ENCODE measurements at places on chromosomes 11 and 22. TPM values are rescaled to one million over a fixed set of nuclear protein-coding genes. Genes with fewer than 3 reads are reported as not detected.

- no peak overlapping the region for H3K4me3 ChIP-seq
- H3K36me3 ChIP-seq, result no peaks in the 10 kb centered on the region
- H3K27me3 ChIP-seq, result peaks cover 2% of the 10 kb centered on the region
- H3K4me1 ChIP-seq, result no peaks in the 10 kb centered on the region
Measured at GRCh38 chr22:49039625-49040024, 788.0 kb downstream of the BRD1 start.

- H3K36me3 ChIP-seq, result no peaks in the 10 kb centered on the region
- no peak overlapping the region for H3K4me3 ChIP-seq
- no peaks in the 10 kb centered on the region for H3K4me1 ChIP-seq
- DNase-seq, result no peak
Measured at GRCh38 chr11:82794490-82794889, 60.8 kb upstream of the FAM181B start.

- H3K4me3 ChIP-seq, result no peak overlapping the region
- no peaks in the 10 kb centered on the region for H3K4me1 ChIP-seq
- H3K27ac ChIP-seq, result no peak overlapping the region
Measured at GRCh38 chr11:33533386-33534052, 167.1 kb downstream of the C11orf91 start.

GRCh38 chr11:67337257-67337656 lies 16.1 kb downstream of the POLD4 start:
- H3K36me3 ChIP-seq, result no peaks in the 10 kb centered on the region
- DNase-seq, result no peak
- no peak overlapping the region for H3K27ac ChIP-seq

DNA sequence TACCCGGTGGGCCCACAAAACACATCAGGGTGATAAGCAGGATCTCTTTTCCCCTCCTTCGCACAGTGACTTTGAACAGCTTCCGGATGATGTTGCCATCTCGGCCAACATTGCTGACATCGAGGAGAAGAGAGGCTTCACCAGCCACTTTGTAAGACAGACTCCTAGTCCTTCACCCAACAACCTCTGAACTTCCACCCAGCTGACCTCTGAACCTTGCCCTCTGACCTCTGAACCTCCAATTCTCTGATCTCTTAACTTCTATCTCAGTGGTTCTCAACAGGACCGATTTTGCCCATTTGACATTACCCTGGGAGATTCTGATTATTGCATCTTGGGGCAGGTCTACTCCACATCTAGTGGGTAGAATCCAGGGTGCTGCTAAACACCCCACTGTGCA lies 3.2 kb downstream of the NCF4 start:
- H3K4me1 ChIP-seq, result peaks cover 68% of the 10 kb centered on the region
- no peaks in the 10 kb centered on the region for H3K27me3 ChIP-seq
- H3K36me3 ChIP-seq, result peaks cover 24% of the 10 kb centered on the region
- DNase-seq, result no peak
- no peak overlapping the region for H3K4me3 ChIP-seq

DNA sequence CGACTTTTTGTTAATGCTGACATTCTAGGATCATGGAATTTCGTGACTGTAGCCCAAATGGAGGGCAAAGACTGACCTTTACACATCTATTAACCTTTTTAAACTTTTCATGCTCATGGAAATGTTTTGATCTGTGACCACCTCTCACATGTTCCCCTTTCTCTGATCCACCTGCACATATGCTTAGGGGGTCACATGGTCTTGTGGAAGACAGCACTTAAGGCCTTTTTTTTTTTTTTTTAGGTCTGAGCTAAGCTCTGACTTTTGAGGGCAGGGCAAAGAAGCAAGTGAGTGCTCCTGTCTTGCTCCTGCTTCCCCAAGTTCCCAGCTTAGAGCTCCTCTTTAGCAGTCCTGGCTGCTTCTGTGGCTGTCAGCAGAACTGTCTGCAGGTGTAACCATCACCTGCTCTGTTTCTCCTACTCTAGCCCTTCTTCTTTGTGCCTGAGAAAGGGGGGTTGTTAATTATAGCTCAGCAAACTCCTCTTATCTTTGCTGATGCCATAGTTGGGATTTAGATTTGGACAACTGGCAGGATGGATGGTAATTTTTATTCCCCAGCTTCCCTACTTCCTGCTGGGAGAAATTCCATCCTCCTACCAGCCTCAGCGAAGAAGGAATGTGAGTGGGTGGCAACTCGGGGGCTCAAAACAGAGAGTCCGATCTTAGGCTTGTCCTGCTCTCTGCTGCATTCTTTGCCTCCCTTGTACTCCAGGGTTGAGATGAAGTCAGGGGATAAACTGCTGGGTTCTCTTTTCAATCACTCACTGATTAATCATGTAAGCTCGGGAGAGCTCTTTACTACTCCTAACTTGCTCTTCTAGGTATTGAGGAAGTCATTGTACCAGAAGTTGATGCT lies 64.4 kb downstream of the GRAMD1B start:
- no peaks in the 10 kb centered on the region for H3K27me3 ChIP-seq
- peaks cover 39% of the 10 kb centered on the region for H3K4me1 ChIP-seq
- no peak for DNase-seq
- no peak overlapping the region for H3K4me3 ChIP-seq
- peak overlapping the region; percentile 20 for H3K27ac ChIP-seq

- no peak for DNase-seq
- H3K27ac ChIP-seq, result no peak overlapping the region
- peaks cover 46% of the 10 kb centered on the region for H3K4me1 ChIP-seq
- no peaks in the 10 kb centered on the region for H3K36me3 ChIP-seq
- no peak overlapping the region for H3K4me3 ChIP-seq
Measured at GRCh38 chr11:114319716-114320328, 23.6 kb downstream of the NNMT start.

DNA sequence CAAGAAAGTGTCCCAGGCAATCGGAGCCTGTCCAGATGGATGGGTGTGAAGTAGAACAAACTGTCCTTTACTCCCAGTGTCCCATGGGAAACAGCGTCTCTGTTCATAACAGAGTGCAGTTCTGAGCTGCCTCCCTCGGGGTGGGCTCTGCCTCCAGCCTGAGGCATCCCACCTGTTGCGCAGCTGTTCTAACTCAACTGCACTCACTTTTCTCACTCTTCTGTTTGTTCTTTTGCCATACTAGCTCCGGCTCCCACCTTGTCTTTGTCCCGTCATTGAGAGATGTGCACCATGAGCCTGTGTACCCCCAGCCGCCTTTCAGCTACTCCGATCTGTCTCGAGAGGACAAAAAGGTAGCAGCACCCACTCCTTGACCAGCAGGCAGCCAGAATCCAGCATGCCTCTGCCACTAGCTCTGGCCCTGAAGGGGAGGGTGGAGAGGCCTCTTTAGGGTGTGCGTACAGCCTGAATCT lies 20.7 kb upstream of the CDC42EP2 start:
- no peak overlapping the region for H3K4me3 ChIP-seq
- H3K27ac ChIP-seq, result no peak overlapping the region
- peaks cover 52% of the 10 kb centered on the region for H3K36me3 ChIP-seq
- no peak for DNase-seq

DNA sequence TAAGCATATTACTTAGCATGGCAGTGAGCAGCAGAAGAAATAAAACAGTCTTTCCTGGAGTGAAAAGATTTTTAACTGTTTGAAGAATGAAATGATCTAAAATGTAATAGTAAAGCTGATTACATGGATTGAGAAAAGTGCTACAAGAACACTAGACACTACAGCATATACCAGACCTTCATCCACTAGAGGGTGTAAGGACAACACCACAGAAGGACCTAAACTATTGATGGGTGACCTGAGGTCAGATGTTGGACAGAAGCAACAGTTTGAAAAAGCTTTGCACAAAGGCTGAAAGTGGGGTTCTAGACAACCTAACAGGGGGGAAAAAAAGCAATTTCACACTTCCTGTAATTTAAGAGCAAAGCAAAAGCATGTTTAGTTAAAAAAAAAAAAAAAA lies 97.7 kb downstream of the RBFOX2 start:
- H3K27ac ChIP-seq, result no peak overlapping the region
- H3K4me3 ChIP-seq, result no peak overlapping the region
- no peak for DNase-seq
- H3K36me3 ChIP-seq, result no peaks in the 10 kb centered on the region
- no peaks in the 10 kb centered on the region for H3K4me1 ChIP-seq

TSPAN32 gene
- total RNA-seq, result 2.1 TPM

DNA sequence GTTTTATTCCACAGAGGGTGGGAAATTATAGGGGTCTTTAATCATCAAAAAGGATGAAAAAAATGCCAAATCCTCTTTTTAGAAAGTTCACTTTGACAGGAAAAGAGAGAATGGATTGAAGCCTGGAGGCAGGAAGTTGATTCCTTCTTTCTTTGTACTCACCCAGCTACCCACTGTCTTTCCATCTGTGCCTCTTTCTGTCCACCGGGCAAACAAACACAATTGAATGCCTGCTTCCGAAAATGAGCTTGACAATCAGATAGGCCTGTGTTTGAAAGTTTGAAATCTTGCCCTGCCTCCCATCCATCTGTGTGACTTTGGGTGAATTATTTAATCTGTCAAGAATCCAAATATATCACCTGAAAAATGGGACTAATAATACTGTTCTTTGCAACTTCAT lies 81.1 kb downstream of the SCN3B start:
- H3K4me3 ChIP-seq, result no peak overlapping the region
- no peak overlapping the region for H3K27ac ChIP-seq
- H3K4me1 ChIP-seq, result peaks cover 40% of the 10 kb centered on the region
- no peak for DNase-seq
- H3K36me3 ChIP-seq, result peaks cover 12% of the 10 kb centered on the region
- no peaks in the 10 kb centered on the region for H3K27me3 ChIP-seq

DNA sequence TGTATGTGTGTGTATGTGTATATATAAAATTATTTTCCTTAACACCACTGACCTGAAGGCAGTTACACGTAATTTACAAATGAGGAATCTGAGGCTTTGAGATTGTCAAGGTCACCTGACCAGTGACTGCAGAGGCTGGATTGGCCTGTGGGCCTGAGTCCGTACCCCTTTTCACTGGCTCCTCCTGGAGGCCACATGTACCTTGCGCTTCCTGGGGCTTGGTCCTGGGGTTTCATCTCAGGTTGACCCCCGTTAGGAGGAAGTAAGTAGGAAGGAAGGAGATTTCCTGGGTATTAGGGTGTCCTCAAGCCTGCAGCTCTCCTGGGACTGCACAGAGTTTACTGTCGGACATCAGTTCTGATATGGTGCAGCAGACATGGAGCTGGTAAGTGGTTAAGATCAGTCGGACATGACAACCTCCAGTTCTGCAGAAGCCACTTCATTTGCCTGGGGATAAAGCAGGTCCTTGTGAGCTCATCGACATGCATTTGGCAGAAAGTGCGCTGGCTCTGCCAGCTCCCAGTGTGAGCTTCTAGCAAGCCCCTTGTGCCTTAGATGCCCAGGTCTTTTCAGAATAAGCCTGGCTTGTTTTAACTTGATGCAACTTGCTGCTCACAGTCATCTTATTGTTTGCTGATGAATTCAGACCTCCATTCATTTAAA lies 36.6 kb downstream of the ST3GAL4 start:
- no peak overlapping the region for H3K27ac ChIP-seq
- H3K4me1 ChIP-seq, result peaks cover under 1% of the 10 kb centered on the region
- no peak overlapping the region for H3K4me3 ChIP-seq

GRCh38 chr22:22942511-22943329 lies 55.1 kb downstream of the IGLL5 start:
- peaks cover 6% of the 10 kb centered on the region for H3K4me1 ChIP-seq
- no peaks in the 10 kb centered on the region for H3K36me3 ChIP-seq
- peak; percentile 44 for DNase-seq

GRCh38 chr11:87215236-87215635 lies 177.5 kb downstream of the TMEM135 start:
- H3K4me1 ChIP-seq, result peaks cover 10% of the 10 kb centered on the region
- H3K27ac ChIP-seq, result no peak overlapping the region
- H3K27me3 ChIP-seq, result no peaks in the 10 kb centered on the region
- H3K36me3 ChIP-seq, result no peaks in the 10 kb centered on the region
- no peak overlapping the region for H3K4me3 ChIP-seq
- no peak for DNase-seq

GRCh38 chr11:72091292-72091691 lies 10.6 kb downstream of the LRRC51 start:
- H3K27me3 ChIP-seq, result no peaks in the 10 kb centered on the region
- no peak overlapping the region for H3K4me3 ChIP-seq
- H3K36me3 ChIP-seq, result peaks cover 14% of the 10 kb centered on the region

- peaks cover 13% of the 10 kb centered on the region for H3K27me3 ChIP-seq
- no peak for DNase-seq
- H3K27ac ChIP-seq, result no peak overlapping the region
- no peak overlapping the region for H3K4me3 ChIP-seq
- H3K36me3 ChIP-seq, result no peaks in the 10 kb centered on the region
Measured at GRCh38 chr11:11171285-11171684, 181.8 kb downstream of the CSNK2A3 start.

WNT7B gene
- not detected for total RNA-seq

DNA sequence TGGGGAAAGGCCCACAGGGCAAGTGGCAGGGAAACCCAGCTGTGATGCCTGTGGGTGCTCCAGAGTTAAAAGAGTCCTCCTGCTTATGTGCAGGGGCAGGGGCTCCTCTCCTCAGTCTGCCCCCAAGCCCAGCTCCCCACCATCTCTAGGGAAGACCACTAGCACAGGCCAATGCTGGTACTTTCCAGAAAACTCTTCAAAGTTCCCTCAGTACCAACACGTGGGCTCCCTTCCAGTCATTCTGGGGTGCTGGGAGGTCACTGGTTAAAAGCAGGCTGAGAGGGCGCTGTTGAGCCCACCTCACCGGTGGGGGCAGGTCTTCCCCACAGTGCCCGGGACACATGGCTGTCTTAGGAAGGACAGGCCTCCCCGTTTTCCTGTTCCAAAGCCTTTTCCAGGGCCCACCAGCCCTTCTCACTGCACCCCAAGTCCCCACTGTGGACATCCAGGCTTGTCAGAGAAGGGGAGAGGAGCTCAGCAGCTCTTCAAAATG lies 154.6 kb downstream of the TRIM29 start:
- no peaks in the 10 kb centered on the region for H3K4me1 ChIP-seq
- H3K27ac ChIP-seq, result no peak overlapping the region
- DNase-seq, result no peak
- no peak overlapping the region for H3K4me3 ChIP-seq

DNA sequence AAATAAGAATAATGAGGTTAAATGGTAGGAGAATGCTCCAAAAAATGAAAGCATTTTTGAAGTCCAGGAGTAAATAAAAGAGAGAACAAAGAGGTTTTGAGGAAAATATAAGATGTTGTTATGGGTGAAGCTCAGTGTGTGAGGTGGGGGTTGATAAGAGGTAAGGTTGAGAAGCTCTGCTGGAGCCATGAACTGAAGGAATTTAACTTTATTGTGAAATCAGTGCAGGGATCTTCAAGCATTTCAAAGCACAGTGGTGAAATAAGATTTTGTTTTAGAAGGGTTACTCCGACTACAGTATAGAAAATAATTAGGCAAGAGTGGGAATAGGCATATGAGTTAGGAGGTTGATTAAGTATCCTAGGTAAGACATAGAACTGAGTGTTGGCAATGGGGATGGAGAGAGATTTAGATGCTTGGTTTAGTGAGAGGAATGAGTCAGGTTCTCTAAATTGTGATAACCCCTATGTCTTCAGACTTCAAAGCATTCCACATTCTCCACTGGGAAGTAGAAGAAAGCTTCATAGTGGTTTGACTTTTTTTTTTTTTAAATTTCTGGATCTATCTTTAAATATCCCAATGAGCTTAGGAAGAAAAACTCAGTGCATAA lies 403.2 kb downstream of the AASDHPPT start:
- H3K4me3 ChIP-seq, result no peak overlapping the region
- no peak for DNase-seq
- H3K27ac ChIP-seq, result no peak overlapping the region
- no peaks in the 10 kb centered on the region for H3K27me3 ChIP-seq

- peaks cover 21% of the 10 kb centered on the region for H3K4me1 ChIP-seq
- no peaks in the 10 kb centered on the region for H3K36me3 ChIP-seq
- peaks cover 2% of the 10 kb centered on the region for H3K27me3 ChIP-seq
- no peak overlapping the region for H3K27ac ChIP-seq
- DNase-seq, result peak; percentile 52
Measured at GRCh38 chr22:17785185-17786184, 11.2 kb upstream of the BID start.

GAB4 gene
- total RNA-seq, result not detected

Measured in activated T-helper 1 cell treated with anti-CD3 and anti-CD28 coated beads, Interleukin-12 subunit alpha, Interleukin-12 subunit beta, Interleukin-2, Interleukin-4 antibody, amounts not matched to agents 30 ng/mL and 10 ng/mL and 1 ng/mL, durations not matched to agents 14 hours and 24 hours and 36 hours (primary cell).